ENCODE measurements at places on chromosomes 2 and 18.

GRCh38 chr18:65768120-65768778 lies 17.4 kb downstream of the CDH7 start:
- no peak for DNase-seq

DNA sequence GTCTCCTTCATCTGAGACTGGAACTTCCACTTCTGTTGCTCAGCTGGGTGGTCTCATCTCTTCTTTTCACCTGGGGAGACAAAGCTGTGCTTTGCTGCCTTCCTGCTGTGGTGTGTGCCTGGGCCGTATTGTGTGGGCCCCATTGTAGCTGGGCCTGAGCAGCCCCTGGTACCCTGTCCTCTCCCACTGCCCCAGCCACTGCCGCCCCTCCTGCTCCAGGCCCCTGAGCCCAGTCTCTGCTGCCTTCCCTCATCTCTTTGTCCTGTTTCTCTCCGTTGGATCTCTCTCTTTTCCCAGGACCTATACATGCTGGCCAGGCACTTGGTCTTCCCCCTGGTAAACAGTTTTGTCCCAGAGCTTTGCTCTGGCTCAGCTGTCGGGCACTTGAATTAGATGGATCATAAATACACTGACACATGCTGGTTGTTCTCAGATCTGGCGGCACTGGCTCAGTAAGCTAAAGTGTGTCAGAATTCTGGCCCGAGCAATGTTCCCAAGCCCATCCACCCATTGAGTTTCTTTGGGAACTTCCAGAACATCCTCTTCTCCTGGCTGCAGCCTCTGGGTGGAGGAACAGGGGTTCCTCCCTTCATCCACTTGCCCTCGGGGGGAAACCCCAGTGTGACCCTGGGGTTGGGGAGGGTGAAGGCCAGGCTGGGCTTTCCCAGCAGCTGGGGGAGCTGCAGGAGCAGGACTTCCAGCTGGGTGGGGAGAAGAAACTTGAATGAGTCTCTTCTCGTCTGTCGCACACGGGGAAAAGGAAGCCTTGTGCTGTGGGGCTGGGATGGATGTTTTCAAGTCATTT lies 99.0 kb downstream of the DGKD start:
- DNase-seq: no peak

DNA sequence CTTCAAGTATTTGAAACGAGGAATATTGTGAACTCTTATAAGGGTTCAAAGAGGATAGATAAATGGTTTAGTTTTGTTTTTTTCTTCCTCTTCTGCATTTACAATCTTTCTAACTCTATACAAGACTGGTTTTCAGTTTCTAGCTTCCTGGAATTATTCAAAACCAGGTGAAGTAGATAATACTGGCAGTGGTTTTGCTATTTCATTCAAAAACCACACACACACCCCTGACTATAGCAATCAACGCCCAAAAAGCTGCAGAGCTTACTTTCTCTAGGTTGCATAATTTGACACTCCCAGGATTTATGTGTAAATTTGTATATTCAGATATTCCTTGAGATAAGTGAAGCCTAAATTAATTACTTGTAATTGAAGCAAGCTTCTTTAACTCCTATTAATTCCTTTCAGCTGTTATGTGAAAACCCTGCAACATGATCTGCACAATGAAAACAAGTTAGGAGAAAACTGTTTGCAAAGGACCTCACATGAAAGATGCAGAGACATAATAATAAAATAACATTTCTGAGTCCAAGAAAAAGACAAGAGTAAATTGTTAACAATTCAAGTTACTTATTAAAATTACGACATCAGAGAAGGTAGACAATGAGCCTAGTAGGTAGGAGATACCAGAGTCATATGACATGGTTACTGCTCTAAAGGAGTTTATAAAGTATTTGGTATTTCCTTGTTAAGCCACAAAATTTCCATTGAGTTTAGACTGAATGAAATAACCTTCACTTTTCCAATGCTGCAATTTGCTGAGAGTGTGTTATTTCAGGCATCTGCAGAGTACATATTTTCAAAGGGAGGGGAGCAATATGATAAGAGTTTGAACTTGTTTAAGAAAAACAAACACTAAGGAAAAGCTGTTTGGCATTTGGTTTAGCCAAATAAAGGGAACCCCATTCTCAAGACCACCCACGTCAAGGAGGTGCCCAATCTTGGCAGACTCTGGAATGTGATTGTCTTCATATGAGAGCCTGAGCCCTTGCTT lies 1.6 kb upstream of the NFE2L2 start:
- peak; percentile 51 for DNase-seq

DNA sequence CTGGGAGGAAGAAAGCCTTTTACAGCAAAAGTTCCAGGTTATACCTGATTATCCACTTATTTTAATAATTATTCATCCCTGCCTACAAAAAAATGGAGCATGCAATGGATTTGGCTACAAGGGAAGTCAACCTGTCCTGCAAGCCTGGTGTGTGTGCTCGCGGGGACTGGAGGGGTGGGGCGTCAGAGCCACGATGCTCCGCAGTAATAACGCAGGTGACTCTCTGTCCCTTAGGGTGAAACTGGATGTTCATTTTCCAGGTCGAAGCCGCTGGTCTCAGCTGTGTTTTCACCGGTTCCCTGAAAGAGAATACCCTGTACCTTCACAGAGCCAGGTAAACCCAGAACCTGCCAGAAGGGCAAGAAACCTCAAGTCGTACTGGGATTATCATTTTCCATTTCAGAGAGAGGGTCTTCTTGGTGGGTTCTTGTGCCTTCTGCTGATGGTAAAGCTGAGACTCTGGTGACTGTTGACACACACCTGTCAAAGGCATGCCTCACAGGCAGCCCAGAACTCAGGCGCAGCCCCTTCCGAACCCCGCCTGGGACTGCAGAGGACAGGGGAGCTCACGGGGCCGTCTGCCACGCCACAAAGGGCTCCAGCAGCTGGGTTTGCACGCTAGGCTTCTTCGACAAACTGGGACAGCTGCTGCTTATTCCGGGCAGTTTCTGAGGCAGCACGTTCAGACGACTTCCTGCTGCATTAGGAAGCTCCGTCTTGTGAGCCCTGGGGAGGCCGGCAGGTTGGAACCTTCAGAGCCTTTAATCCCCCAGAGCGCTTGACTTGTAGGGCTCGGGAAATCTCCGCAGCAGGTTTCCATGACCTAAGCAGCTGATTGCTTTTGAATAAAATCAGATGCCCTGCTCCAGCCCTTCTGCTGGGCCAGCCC lies 58.6 kb downstream of the KCNG2 start:
- peak; percentile 73 for DNase-seq

GRCh38 chr2:202339071-202339870 lies 36.9 kb upstream of the BMPR2 start:
- DNase-seq: no peak

DNA sequence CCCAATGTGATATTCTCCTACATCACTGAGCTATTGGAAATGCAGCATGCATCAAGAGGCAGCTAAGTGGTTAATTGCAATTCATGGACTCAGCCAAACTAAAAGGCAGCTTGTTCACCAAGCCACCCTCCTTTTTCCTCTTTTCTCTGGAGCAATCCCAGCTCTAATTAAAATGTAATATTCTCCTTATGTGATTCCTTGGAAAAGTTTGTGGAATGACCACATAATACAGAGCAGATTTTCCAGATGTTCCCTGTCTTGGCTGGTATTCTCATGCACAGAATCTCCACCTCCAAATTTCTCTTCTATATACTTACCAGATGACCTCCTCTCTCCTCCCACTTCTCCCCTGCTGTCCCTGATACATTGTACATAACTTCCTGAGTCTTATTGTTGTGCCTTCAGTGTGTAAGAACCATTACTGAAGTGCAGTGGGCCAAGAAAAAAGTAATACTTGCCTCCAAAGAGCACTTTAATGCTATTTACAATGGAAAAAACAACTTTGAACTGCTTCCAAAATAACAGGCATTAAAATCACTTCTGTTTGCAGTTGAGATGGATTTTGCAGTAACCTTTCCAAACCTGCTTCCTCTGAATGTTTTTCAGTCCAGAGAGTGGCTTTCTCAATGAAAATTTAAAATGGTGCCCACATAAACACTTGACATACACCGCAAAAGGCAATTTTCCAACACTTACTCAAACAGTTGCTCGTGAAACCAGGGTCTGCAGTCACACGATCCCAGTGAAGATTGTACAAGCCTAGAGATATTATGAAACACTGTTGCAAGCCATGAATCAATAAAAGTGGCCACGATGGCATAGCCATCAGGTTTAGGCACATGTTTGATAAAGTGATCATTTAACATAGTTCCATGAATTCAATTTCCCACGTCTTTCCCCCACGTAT lies 258.0 kb downstream of the MTX2 start:
- no peak for DNase-seq

- no peak for DNase-seq
These were observed 89.2 kb downstream of the SOCS6 start for GRCh38 chr18:70377857-70378701.

DNA sequence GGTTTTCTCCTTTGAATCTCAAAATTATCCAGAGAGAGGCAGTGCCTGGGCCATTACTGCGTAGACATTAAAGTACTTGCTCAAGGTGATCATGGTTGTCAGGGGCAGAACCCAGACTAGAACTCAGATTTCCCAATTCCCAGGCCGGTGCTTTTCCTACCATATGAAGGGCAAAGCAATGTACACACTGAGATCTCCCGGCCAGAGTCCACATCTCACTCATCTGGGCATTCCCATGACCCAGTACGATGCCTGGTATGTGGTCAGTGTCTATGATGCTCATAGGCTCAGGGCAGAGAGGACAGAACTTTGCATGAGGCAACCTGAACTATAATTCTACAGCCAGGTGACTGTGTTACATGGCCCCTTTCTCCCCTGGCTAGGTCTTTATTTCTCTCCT lies 531.4 kb downstream of the TDRD15 start:
- no peak for DNase-seq

DNA sequence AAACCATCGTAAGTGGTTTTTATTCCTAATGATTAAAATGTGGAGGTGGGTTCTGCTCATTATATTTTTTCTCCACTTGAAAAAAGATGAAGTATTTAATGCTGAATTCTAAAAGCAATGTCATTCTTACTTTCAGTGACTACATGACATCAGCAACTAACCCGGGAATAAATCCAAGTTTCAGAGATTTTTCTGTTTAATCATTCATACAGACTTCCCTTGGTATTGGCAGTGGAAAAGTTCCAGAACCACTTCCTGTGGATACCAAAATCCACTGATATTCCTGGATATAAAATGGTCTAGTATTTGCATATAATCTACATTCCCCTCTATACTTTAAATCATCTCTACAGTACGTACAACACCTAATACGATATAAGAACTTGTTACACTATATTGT lies 128.6 kb downstream of the ZNF532 start:
- DNase-seq: no peak

- no peak for DNase-seq
These were observed 223.6 kb downstream of the ALPK2 start for GRCh38 chr18:58405107-58405898.

- no peak for DNase-seq
These were observed 577.4 kb downstream of the ZEB2 start for GRCh38 chr2:143942486-143942885.

DNA sequence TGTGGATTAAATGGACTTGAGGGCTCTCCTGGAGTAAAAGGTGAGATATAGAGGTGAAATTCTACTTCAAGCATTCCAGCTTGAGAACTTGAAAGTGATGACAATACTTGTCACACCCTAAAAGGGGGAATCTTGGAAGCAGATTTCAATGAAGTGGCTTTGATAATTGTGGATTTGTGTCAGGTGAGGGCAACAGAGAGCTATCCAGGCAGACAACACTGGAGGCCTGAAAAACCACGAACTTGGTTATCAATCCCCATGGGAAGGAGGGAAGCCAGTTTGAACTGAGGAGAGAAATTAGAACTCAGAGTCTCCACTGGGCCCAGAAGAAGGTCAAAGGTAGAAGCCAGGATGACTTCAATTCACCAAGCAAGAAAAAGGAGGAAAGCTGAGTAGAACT lies 263.9 kb downstream of the FIGN start:
- no peak for DNase-seq

- DNase-seq: peak; percentile 75
These were observed 2.7 kb downstream of the ID2 start for GRCh38 chr2:8684540-8684877.

- DNase-seq: peak; percentile 41
These were observed 26.5 kb downstream of the RMP24 start for GRCh38 chr18:35998967-35999366.

DNA sequence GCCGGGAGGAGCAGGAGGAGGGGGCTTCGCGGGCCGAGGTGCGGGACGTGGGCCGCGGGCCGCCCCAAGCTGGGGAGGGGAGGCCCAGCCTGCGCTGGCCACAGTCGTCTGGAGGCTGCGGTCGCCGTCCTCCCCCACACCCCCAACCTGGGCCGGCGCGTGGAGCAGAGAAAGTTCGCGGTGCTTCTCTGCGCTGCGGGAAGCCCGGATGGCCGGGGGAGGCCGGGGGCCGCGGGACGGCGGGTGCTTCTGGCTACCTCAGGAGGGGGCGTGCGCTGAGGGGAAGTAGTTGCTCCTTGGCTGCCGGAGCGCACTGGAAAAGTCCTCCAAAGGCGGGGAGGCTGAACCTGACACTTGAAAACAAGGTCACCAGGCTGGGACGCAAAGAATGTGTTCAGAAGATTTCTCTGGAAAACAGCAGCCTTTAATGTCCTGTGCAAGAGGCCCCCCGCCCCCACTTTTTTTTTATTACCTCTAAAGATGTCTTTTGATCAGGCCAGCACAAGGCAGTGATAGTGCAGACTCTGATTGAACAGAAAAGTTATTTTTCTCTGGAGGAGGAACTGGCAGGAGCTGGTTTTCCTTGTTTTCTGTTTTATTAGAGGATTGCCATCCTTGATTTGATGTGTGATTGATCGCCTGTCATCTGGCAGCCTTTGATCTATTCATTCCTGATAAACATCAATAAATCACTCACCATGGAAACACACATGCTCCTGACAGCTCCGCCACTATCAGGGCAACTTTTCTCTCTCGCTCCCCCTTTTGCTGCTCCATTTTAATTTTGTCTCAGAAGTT lies 1.6 kb downstream of the TSHZ1 start:
- peak; percentile 2 for DNase-seq

DNA sequence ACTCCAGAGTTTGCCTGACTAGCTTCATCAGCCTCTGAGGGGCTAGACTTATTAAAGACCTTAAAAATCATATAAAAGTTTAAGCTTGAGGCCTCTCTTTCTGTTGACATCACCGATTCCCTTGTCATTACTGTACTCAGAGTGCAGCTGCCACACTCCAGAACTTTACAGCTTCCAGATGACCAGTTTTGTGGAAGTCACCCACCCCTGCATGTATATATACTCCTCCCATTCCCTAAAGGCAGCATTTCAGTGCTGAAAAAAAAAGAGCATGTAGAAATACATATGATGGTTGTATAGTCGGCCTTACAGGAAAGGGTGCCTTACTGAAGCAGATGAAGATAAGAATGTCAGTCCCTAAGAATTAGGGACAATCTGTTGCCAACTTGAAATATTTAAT lies 117.3 kb downstream of the FEZ2 start:
- no peak for DNase-seq
